ENCODE measurements at places on chromosomes 5 and 9.
A peak's percentile ranks its signal among the peaks of the same experiment; 100 is the strongest.

DNA sequence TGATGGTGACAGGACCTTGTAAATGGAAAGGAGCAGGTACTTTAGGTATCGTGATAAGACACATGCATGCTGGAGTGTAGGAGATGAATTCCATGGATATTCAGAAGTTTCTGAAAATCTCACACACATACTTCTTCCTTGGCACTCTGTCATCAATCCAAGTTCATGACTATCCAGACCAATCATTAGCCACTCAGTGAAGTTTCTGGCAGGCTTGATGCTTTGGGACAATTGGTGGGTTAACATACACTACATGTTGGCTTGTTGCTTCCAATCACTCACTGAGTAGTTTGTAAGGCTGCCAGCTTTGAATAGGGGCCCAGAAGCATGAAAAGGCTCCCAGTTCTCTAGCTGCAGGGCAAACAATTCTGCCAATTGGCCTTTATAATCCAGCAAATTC lies 147.6 kb downstream of the CEMIP2 start:
- peak; percentile 7 for DNase-seq

DNA sequence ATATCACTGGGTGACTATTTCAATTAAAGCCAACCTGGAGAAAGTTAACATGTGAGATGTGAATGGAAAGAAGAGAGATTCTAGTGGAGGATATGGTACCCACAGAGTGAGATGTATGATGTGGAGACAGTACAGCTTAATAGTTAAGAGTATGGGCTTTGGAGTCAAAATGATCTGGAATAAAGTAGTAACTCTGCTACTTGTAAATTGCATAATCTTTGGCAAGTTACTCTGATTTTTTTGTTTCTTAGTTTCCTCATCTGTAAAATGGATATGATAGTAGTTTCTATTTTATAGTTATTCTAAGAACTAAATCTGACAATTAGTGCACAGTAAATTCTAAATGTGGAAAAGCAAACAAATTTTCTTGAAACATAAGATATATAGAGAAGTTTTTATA lies 79.2 kb downstream of the ISOC1 start:
- no peak for DNase-seq

DNA sequence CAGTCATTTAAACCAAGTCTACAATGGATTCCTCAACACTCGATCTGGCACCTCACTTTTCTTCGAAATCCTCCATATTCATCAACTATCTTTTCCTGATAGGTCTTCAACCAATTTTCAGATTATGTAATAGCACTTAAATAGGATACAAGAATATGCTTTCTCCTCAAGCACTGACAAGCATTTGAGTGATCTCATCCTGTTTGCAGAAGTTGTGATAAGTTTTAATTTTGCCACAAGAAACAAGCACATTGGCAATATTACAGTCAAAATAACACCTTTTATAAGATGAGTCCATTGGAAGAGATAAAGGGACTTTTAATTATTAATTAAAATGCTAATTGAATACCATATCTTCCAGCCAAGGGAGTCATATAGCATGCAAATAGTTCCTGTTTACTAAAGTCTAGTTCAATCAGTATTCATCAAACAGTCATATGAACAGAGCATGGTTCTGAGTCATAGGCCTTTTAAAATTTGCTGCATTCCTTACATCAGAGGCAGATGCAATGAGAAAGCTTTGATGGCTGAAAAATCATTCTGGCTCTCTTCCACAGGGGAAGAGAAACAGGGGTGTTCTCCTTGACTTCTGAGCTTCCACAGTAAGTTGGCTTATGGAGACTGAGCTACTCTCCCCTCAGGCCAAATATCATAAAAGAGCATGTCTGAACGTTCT lies 32.7 kb upstream of the ZCCHC9 start:
- peak; percentile 84 for DNase-seq

DNA sequence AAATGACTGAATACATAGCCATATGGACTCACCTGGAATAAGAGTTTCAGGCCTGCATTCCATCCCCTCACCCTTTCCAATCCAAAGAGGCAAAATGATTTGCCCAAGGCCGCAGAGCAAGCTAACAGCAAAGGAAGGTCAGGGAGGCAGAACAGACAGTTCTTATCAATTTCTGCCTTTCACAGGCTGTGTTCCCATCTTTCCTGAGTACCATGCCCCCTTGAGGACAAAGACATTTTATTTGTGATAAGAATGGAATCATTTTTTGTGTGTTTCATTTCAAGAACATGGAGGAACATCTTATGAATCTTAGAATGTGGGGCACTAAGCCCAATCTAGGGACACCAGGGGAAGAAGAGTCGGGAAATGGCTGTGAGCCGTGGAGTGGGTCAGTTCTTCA lies 13.9 kb downstream of the LHFPL2 start:
- no peak for DNase-seq
